Activated CD4-positive, alpha-beta T cell treated with anti-CD3 and anti-CD28 coated beads for 48 hours (primary cell): ENCODE measurements at places on chromosomes 1 and 21.
A peak's percentile ranks its signal among the peaks of the same experiment; 100 is the strongest.

GRCh38 chr1:198969981-198970380, 331.1 kb downstream of the PTPRC start:
- DNase-seq = no peak

DNA sequence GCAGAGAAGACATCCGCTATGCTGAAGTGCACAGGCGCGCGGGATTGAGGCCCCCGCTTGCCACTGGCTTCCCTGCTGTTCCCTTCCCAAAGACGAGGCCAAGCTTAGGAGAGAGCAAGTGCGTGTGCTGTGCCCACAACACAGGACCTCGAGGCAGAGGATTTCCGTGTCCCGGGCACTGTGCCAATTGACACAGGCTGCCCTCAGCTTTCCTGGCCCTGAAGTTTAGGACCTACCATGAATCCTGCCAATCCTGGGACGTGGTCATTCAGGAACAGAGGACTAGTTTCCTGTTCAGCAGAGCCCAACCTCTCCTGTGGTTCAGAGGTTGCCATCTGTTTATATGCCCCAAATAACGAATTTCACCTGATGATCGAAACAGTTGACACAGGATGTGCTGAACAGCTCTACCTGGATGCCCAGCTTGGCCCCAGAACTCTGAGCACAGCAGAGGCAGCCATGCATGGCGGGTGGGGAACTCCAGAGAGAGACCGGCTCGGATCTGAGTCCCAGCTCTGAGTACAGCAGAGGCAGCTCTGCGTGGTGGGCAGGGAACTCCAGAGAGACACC, 22.0 kb downstream of the SLC37A1 start:
- DNase-seq = no peak

GRCh38 chr1:153494976-153495535, 34.6 kb upstream of the S100A7 start:
- DNase-seq = peak; percentile 91

DNA sequence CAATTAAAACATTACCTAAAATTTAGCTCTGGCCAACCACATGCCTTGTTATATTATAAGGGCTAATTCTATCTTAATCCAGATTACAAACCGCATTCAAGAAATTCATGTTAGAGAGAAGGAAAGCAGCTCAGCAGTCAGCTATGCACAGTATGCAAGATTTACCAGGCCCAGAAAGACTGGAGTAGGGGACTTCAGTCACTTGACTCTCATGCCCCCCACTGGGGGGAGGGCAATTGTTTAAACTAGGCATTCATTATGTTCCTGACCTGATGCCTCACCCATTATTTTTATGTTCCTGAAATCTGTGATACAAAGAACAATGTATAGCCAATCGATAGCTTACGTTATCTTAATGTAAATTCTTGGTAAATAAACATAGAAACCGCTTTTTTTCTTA, 96.9 kb downstream of the ZNF644 start:
- no peak for DNase-seq

- DNase-seq = no peak
Measured at GRCh38 chr1:192807211-192808162, 1.4 kb upstream of the RGS2 start.

GRCh38 chr1:233433436-233434210, 106.1 kb downstream of the MAP3K21 start:
- DNase-seq = no peak

- no peak for DNase-seq
Measured at GRCh38 chr1:108000620-108001111, 35.7 kb upstream of the VAV3 start.

DNA sequence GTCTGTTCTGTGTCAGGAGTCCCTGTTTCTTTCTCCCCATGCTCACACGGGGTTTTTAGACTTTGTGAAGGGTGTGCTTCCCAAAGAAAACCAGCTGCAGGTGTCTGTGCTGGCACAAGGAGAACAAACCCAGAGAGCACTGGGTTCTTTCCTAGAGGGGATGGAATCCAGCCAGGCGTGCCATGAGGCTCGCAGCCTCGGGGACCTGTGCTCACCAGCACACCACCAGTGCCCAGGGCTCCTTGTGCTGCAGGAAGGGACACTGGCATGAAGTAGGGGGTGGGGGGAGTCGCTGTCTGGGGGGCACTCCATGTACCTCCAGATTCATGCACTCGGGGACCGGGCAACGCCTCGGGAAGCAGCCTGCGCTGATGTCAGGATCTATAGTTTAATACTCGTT, 57.9 kb downstream of the AGPAT3 start:
- DNase-seq = no peak

GRCh38 chr1:33272930-33273329, 16.6 kb downstream of the ZNF362 start:
- DNase-seq = no peak

- no peak for DNase-seq
Measured at GRCh38 chr21:33844104-33844889, 71.3 kb downstream of the ATP5PO start.

DNA sequence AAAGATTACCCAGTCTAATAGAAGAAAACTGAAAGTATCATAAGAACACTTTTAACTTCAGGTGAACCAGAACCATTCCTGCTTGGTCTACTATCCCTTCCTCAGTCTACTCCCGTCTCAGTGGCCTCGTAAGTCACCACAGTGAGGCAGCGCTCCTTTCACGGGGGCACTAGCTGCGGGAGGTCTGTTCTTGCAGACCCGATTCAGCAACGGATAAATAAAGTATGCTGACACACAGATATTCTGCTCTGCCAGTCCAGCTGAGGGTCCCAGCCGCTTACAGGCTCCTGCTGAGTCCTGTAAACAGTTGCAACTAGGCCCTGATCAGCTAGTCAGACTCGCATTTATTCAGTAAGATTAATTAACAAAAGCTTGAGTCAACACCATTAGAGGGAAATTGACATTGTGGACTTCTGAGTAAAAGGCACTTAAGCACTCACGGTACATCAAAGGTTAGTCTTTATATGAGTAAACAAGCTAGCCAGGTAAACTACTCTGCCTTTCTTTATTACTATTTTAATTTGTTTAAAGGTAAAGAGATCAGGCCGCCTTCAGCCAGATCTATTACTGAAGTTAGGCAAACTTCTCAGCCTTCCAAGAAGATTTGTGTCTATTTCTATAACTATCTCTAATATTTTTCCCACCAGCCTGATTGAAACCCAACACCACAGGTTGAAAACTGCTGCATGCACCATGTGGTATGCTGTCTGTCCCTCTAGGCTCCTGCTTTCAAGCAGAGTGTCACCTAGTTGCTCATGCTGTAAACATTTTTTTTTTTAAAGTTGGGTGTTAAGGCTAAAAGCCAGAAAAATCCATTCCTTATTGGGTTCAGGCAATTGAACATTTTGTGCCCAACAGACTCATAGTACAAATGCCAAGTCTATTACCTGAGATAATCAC, 87.7 kb downstream of the INTS7 start:
- no peak for DNase-seq

- no peak for DNase-seq
Measured at GRCh38 chr21:44737706-44738354, 26.5 kb upstream of the TSPEAR start.

DNA sequence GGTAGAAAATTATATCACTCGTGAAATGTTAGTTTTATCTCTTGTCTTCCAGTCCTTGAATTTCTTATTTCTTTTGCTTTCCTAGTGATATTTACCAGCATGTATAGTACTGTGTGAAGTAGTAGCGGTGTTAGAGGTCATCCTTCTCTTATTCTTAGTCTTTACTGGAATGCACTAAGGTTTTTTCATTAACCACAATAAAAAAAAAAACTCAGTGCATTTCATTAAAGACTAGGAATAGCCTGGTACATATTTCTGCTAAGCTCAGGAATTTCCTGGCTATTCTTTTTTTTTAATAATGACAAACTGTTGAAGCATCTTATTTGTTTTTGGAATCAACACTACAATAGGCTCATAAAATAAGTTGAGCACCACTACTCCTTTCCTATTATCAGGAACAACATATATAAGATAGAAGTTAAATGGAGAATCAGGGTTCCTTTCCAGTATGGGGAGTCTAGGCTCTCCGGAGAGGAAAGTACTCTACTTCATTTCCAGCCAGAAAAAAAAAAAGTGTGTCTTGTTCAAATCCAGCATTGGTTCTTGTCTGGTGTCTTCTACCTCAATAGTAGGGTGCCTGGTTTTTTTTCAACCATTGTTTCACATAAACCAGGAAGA, 60.0 kb downstream of the TNFSF18 start:
- DNase-seq = no peak

DNA sequence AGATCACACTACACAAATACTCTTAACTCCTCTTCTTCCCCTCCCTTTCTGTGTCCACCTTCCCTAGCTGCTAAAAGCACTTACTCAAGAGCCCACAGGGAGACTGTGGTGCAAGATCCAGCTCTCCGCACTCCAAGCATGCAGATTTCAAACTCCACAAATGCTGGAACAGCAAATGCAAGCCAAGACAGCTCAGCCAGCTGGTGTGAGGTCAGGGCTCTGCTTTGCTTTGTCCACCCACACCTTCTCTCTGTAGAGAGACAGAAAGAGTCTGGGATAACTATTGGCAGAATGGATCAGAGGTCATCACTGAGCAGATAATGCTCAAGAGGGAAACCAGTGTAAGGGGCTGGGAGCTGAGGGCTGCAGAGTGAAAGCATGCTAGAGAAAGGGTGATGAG, 45.2 kb upstream of the DPT start:
- no peak for DNase-seq

- no peak for DNase-seq
Measured at GRCh38 chr1:8782001-8782620, 35.3 kb downstream of the RERE start.

- DNase-seq = no peak
Measured at GRCh38 chr1:161313554-161314200, 504 bp upstream of the SDHC start.

DNA sequence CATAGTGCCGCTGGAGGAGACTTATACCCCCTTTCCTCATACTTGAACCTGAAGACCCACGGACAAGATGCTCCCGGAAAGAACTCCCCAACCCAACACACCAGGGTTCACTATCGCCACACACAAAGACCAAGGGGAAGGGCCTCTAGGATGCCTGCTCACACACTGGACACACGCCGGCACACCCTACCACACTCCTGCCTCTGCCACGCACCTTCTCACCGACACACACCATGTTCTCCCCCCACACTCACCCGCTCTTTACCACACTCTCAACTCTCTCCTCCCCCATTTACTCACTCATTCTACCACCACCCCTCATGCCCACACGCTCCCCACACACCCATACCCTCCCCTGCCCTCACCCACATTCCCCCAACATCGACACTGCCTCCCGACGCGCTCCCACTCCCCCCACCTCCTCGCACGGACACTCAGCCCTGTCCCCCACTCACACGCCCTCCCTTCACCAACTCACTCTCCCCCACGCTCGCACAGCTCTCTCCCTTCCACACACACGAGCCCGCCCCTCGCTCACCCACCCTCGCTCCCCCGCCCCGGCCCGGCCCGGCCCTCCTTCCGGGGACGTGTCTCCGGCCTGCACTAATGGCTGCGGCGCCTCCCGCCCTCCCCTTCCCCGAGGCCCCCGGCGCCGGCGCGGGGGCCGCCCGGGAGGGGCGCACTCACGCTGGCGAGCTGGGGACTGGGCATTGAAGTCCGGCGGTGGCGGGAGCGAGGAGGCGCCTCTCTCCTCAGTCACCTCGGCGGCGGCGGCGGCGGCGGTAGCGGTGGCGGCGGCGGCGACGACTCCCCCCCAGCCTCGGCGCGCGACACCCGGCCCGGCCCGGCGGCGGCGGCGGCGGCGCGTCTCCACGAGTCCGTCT, 626 bp downstream of the PTP4A2 start:
- peak; percentile 80 for DNase-seq
